ENCODE measurements at places on chromosomes 2 and 18.

DNA sequence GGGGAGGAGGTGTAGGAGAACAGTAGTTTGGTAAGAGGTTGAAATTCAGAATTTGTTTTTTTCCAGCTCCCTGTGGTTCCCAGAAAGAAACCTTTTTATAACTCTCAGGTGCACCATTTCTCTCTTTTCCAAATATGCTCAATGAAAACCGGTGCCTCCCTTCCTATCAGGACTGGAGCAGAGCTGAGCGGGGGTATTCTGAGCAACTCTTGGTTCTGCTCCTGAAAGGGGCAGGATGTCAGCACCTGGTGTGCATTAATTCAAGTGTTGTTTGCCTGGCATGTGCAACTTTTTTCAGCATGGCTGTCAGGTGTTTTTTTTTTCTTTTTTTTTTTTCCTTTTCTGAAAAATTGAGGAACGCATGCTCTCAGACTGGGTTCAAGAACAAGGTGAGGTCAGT is 74.1 kb downstream of the MAPK4 start:
- DNase-seq, result no peak

GRCh38 chr2:228853151-228853550 is 417.9 kb downstream of the PID1 start:
- DNase-seq, result no peak

DNA sequence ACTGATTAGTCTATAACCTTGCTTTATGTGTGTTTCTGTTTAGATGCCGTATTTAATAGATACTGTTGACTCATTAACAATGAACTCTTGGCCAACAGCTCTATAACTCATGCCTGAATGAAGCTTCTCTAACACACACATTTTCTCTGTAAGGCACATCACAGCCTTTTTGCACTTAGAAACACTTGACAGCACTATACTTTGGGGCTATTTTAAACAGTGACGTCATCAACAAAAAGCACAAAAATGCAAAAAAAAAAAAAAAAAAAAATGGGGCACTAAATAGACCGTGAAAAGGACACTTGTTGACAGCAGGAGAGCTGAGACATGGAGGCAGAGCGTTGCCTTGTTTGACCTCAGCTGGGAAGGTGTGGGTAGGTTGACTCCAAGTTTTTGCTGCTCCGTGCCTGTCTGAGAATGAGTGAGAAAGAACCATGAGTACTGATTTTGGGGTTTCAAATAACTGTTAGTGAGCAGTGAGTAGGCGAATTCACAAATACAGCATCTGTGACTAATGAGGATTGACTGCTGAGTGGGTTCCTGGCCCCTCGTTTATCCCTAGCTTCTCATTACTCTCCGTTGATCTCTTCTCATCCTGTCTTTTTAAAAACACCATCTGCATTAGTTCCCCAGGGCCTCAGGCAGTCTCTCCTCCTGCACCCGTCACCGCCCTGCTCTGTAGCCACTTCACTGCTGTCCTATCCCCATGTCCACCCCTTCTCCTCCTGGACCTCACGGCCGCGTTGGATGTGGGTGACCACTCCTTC is 24.4 kb downstream of the SPP2 start:
- no peak for DNase-seq

DNA sequence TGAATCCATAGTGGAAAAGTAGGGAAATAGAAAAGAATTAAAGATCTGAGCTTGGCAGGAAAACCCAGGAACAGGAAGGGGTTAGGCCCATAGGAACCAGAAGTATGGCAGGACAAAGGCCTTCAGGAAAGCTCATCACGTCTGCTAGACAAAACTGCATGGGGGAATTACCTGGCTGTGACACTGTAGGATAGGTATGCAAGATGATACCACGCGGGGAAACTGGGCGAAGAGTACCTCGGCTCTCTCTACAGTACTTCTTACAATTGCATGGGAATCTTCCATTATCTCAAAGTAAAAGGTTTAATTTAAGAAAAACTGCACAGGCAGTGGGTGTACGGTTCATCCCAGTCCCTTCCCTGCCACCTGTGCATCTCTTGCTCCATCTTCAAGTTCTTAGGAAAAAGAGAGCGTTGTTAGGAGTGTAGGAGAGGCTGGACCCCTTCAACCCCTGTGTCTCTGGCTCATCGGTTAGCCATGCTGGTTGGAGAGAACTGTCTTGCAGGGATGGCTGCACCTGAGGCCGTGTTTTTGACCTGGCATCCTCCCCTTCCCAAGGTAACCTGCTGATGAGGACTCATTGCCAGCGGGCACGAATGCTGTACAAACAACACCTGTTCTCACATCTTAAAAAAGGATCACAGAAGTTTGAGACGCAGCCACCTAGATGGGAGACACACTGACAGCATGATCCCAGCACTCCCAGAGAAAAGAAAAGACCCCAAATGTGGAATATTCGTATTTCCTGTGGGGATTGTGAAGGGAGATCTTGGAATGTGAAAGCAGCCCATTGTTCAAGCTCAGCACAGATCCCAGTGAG is 120.5 kb upstream of the COPS8 start:
- no peak for DNase-seq

DNA sequence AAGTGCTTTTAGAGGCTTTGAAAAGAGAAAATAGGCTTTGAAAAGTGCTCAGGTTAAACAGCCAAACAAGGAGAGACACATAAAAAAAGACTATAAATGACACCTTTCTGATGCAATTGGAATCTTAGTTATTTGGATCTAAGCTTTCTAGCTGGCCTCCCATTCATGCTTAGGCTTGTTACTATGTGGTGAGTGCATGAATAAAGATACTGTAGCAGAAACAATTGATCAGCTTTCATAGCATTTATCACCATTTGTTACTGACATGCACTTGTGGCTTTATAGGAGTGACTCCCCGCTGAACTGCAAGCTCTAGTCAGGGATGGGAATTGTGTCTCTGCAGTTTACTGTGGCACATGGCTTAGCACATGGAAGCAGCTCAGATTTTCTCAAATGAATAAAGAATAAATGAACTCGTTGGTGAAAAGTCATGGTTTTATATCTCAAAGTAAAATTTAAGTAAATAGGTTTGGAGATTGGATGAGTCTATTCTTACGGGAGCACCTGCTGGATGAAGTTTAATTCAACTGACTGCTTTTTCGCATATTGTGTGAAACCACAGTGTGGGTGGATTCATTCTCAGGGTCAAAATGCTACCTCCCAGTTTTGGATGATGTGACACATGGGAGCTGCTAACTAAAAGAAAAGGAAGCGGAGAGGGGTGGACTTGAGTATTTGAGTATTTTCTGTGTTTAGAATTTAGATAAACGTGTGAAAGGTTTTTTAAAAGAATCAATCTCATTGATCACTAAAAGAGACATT is 91.1 kb upstream of the NOL4 start:
- DNase-seq, result no peak

GRCh38 chr2:160736148-160737028 is 242.8 kb upstream of the RBMS1 start:
- peak; percentile 48 for DNase-seq

DNA sequence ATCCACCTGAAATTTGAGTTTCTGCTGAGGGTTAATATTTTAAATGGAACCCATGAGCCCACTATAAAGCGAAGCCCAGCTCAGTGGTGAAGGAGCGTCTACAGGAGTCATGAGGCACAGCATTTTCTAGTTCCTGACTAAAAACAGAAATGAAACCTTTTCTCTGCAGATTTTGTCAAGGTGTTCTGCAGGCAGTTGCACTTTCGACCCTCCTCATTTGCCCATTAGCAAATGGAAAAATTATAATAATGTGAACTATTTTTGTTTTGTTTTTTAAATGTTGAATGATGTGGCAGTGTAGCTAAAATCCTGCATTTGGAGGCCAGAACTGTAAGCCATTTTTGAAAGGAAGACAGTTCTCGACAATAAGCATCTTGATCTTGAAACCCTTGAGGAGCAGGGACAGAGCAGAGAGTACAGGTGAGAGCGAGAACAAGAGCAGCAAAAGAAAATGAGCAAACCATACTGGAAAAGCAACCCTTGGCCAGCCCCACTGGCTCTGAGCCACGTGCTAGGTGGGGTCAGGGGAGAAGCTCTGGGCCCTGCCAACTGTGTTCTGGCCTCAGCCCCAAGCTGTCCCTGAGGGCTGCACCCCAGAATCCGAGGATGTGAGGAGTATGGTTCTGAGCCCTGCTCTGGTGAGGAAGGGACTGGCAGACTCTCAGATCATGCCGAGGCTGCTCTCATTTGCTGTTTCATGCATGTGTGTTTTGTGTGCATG is 26.4 kb upstream of the COPS8 start:
- DNase-seq, result no peak

DNA sequence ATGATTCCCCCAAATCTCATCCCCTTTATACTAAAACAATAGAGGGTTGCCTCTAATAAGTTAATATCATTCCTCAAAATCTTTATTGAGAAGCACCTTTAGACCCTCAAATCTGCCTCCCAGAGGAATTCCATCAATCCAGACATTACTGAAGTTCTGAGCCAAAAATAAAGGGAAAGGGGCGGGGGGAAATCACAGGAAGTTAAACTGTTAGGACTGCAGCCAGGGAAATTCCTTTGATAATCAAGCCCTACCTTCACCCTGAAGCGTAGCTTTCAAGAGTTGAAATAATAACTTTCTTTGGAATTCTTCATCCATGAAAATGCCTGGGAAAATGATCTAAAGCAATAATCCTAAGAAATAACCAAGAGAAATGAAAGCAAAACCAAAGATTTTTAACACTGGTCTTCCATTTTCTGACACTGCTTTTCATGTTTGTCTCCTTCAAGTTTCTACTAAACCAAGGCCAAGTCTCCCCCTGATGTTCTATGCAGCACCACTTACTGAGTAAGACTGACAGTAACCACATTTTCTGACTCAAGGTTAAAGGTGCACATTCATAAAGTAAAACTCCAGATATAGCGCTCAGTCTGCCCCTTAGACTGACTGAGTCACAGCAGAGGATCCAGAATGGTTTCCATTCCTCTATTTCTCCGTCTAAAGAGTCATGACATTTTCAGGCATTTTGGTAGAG is 78.2 kb downstream of the TCF4 start:
- DNase-seq, result peak; percentile 70

GRCh38 chr2:124309563-124310138 is 284.6 kb downstream of the CNTNAP5 start:
- DNase-seq, result no peak

GRCh38 chr18:47040982-47041381 is 5.6 kb upstream of the ELOA2 start:
- DNase-seq, result no peak

GRCh38 chr2:103289105-103289725 is 527.4 kb downstream of the TMEM182 start:
- no peak for DNase-seq

DNA sequence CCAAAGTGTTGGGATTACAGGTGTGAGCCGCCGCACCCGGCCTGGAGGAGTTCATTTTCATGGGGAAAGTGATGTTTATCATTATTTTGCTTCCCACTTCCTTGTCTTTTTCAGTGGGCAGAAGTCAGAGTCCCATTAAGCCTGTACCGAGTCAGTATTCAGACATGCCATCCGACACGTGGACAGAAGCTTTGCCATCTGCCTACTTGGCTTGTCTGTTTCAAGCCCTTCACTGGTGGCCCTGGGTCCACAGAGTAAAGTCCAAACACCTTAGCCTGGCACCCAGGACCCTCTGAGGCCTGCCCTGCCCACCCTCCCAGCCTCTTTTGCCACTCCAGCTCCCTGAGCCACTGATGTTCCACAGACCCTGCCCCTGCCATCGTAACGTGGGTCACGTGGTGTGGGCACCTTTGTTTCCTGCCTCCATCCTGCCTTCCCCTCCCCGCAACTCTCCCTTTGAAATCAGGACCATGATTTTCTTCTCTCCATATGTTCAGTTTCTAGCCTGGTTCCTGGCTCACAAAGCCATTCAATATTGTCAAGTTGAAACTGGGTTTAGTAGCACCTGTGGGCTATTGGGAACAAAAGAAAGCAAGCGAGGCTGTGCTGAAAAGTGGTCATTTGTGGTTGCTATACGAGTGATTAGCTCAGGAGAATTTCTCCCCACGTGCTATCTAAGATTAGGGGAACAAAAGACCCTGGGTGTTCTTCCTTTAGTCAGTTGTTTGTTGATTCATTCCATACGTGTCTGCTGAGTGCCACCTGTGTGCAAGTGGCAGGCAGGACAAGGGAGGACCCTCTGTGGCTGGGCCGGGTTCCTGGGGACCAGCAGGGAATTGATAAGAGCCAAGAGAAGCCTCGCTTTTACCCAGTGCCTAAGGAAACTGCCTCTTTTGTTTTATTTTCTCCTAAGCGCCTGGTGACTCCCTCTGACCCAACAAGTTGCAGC is 5.1 kb upstream of the ODC1 start:
- DNase-seq, result no peak

- DNase-seq, result no peak
These were observed 238.7 kb upstream of the SALL3 start for GRCh38 chr18:78740876-78741275.

DNA sequence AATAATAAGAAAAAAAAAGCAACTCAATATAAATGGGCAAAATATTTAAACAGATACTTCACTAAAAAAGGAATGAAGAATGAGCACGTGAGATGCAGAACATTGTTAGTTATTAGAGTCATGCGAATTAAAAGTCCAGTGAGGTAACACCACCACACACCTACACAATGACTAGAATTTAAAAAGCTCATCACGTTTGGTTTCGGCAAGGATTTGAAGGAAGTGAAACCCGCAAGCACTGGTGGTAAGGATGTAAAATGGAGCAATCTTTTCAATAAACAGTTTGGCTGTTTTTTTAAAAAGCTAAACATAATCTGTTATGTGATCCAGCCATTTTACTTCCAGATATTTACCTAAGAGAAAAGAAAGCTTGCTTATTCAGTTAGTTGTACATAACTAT is 1181.6 kb upstream of the CELF4 start:
- no peak for DNase-seq

DNA sequence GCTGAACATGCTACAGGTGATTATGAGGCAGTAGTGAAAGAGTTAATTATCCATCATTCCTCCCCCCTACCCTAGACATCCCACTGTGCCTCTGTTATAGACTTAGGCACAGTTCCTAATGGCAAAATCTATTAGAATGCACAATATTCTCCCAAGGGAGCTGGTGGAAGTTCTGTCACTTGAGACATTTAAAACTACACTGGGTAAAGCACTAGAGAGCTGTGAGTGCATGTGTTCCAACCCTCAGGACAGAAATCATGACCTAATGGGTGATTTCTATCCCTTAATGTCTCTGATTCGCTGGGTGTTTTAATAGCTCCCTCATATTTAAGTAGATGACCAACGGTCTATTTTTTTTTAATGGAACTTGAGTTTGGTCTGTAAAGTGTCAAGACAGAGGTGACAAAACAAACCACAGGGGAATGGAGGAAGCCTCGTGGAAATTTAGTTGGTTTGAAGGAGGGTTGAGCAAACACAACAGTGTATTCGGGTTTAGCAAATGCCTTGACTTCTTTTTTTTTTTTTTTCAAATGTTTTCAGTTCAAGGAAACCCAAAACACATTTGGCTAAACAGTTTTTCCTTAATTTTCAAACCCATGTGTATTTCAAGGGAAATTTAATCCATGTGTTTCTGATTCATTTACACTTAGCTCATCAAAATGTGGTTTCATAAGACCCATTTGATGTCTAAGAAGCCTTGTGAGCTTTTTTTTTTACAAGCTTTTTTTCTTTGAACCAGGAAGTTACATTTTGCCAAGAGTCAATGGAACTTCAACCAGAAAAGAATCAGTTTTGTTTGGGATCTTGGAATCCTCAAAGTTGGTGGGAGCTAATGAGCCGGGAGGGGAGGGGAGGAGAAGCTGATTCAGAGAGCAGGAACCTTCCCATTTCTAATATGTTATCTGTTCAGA is 665.1 kb upstream of the ZEB2 start:
- peak; percentile 49 for DNase-seq

- peak; percentile 23 for DNase-seq
These were observed 471.2 kb upstream of the CHST9 start for GRCh38 chr18:27656167-27656778.
